ENCODE measurements at places on chromosomes 2 and 18.

- ATAC-seq = peak; percentile 89
Observed at GRCh38 chr18:20996418-20996817, 115.2 kb downstream of the ROCK1 start.

- ATAC-seq = no peak
Observed at GRCh38 chr18:59650266-59650820, 46.9 kb downstream of the CCBE1 start.

DNA sequence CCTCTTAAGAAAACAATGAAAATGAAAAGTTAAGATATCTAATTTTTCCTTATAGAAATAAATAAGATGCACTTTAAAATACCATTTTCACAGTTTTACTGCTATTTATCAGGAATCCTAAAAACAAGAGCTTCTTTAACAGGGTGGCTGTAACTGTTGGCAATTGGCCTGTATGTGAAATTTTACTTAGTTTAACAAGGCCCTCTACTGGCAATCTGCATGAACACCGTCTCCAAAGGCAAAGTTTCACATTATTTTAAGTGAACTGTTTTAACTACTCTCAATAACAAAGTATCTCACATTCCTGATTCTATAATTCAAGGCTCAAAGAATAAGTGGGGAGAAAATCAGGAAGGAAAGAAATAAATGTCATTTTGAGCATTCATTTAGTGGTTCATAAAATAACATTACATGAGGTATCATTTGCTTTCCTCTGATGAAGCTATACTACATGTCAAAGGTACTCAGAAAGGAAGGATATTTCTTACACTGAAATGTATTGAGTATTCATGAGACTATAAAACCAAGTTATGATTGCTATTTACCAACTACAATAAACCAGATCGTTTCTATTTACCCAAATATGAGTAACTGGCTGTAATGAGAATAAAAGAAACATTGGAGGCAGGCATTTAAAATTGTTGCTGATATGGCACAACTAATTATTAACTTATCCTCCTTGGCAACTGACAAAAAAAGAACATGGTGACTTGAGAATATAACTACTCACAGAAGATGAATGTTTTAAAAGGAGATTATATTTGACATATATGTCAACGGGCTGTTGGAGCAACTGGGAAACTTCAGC, 7.0 kb downstream of the NCKAP5 start:
- ATAC-seq = peak; percentile 55

- ATAC-seq = no peak
Observed at GRCh38 chr2:133948610-133949290, 305.1 kb upstream of the MGAT5 start.

GRCh38 chr18:49494660-49495059, 7.6 kb upstream of the C18orf32 start:
- ATAC-seq = no peak

DNA sequence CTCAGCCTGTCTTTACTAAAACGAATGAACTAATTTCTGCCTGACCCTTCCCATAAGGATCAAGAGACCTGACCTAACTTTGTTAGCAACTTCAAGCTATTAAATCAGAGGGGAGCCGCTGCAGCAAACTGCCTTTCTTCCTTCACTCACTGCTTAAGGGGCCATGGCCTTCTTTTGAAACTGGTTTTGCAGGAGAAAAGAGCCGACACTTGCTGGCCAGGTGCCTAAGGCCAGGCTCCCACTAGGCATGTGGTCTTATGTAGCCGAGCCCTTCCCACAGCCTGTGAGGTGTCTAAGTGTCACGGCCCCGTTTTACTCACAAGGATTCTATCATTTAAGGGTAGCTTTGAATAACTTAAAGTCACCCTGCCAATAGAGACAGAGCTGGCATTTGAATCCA, 130.8 kb downstream of the ZNF236 start:
- ATAC-seq = no peak

DNA sequence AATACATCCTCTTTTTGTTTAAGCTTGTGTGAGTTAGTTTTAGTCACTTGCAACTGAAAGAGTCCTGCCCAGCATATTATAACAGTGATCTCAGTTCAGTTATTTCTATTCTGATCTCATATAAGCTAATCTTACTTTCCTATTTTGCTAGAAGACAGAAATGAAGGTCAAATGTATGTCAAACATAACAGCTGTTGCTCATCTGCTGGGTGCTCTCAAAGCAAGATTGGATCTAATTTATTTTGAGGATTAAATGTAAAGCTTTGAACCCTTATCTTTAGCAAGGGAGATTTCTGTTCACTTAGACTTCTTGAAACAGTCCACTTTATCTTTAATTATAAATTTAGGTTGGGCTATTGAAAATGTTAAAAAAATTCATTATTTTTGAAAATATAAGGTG, 31.2 kb downstream of the CRYGD start:
- no peak for ATAC-seq

DNA sequence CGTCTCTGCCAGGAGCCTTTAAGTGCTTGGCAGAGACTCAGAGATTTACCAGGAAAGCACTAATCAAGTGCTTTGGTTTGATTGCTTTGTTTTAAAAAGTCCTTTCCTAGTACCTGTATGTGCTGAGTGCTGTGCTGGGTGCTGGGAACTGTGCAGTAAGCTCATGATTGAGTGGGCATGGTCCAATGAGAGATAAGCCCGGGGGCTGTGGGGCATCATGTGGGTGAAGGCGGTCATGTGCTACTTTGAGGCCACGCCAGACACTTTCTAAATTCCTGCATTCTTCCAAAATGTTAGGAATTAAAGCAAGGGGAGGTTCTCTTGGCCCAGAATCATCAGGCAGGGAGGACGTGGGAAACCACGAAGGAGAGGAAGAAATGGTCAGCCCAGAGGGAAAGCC, 109.0 kb downstream of the ACAA2 start:
- no peak for ATAC-seq

DNA sequence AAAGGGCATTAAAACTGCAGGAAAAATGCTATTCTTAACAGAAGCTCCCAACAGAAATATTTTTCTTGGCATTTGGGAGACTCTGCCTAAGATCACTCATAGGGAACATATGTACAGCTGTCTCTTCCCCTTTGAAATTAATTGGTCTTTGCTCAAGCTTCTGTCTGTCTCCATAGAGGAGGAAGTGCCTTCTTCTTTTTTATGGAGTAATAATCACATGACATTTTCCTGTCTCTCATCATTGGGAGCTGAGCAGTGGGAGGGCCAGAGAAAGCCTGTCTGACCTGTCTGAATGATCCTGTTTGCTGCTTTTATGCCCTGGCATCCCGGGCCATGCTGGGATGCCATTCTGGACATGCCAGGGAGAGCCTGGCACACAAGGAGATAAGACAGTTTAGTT, 145.6 kb downstream of the AQP4 start:
- no peak for ATAC-seq

Data from motor neuron (in vitro differentiated cells).